ENCODE measurements at places on chromosomes 1 and 21.

GRCh38 chr1:156014829-156015228, 5.9 kb downstream of the SSR2 start:
- no peak for DNase-seq

DNA sequence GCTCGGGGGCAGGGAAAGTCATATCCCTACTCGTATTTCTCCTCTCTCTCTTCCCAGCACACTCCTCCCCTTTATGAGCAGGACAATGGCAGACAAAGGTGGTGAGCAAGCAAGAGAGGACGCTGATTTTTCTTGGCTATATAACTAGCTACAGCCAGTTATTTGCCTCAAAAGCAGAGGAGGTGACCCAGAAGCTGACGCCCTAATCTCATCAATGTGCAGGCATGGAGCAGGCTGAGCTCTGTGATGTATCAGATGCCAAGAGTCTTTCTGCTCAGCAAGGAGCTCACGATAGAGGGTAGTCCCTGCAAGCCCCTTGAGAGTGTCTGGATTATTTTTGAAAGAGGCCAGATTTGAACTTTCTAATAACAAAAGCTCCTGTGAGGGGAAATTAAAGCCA, 75.5 kb downstream of the ASTN1 start:
- no peak for DNase-seq

- DNase-seq, result no peak
Measured at GRCh38 chr1:232377494-232377770, 252.5 kb downstream of the SIPA1L2 start.

- no peak for DNase-seq
Measured at GRCh38 chr1:160397651-160398050, 2.7 kb upstream of the VANGL2 start.

DNA sequence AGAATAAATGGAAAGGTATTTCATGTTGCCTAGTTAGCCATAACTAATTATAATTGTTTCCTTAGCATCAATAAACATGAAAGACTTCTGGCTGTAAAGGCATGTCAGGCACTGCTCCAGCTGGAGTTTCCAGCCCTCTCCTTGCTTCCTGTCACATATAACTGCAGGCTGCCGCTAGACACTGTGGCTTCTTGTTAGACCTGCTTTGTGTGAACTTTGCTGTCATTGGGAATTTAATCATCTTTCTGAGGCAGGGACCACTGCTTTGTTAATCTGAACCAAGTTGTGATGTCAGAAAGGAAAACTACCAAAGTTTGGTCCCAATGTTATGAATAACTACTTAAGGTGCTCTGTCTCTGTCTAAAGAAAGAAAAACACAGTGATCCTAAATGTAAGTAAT, 90.3 kb upstream of the DUSP10 start:
- DNase-seq, result no peak

GRCh38 chr1:55141295-55141893, 73.8 kb downstream of the USP24 start:
- DNase-seq, result no peak

DNA sequence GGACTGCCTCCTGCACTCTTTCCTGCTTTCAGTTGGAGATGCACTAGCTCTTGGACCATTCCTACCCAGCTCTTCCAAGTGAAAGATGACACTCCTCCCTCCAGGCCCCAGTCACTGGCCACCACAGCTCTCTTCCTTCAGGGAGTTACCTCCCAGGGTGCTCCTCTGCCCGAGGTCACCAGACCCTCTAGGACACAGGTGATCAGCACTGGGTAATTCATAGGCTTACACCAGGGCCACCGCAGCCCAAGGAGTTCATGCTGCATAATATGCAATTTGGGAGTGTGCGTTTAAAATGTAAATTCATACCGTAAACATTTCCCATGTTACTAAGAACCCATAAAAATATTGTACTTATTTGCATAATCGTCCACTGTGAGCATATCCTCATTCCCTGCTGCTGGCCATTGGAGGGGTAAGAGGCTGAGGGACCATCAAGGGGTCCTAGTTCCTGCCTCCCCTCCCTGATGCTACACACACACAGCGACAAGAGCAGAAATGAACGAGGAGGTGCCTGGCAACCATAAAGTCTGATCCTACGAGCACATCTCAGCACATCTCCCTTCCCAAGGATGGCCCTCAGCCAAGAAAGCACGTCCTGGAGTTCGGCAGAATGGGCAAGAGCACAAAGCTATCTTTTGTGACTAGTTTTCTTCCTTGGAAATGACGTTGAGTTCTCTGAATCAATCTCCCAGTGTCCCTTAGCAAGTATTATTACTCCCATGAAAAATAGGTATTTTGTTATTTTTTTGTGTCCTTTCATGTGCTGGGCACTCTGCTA, 222.9 kb upstream of the RAB4A start:
- no peak for DNase-seq

DNA sequence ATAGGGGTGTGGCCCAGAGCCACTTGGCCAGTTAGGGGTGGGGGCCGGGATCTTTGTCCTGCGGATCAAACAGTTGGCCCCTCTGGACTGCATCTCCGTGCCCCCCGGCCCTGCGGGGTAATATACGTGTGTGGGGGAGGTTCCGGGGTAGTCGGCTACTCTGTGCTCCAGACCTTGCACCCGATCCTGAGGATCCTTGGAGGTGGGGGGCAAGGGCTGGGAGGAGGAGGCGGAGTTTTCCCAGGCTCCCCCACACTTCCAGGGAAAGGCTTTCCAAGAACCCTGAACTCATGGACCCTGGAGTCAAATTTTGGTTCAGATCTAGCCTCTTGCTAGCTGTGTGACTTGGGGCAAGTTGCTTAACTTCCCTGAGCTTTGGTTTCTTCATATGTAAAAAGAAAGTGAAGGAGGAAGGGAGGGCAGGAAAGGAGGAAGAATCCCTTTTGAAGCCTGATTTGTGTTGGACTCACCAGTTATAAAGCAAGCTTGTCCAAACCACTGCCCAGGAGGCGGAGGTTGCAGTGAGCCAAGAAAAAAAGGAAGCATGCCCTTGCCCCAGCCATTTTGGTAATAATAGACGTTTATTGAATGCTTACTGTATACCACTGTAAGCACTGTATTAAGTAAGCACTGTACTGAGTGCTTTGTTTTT, 686 bp downstream of the MIIP start:
- no peak for DNase-seq
